ENCODE measurements at places on chromosomes 2 and 18.

GRCh38 chr2:231688719-231689118 is 19.6 kb upstream of the PTMA start:
- no peak for DNase-seq

- no peak for DNase-seq
Observed at GRCh38 chr18:78352910-78353309, 626.7 kb upstream of the SALL3 start.

DNA sequence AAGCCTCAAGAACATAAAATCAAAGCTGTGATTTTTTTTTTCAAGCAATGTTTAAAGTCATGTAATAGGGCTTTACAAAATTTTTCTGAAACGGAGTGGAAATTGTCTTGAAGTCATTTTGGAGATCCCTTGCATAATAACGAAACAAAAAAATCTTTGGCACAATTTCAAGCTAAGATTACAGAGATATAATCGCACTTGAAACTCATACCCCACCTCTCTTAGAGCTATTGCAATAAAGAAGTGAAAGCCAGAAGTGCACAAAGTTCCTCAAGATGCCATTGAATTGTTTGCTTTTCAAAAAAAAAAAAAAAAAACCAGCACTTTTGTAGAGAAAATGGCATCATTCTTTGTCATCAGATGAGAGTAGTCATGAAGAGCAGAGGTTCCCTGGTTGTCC is 152.3 kb downstream of the PAX3 start:
- no peak for DNase-seq

DNA sequence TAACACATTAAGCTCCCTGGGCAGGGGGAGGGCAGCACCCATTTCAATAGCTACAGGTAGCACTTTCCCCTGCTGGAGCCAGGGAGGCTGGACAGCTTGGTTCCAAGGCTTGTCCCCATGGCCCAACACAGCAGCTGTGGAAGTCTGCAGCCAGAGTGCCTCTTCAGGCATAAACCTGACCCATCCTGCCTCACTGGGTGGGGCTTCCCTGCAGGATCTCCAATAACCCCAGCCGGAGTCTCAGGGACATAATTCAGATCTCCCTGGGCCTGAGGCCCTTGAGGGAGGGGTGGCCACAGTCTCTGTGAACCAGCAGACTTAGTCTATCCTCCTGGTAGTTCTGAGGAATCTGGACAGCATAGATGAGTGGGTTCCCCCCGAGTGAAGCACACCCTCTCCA is 1001.9 kb upstream of the CHAC2 start:
- DNase-seq: no peak

GRCh38 chr2:43082111-43082894 is 144.1 kb downstream of the ZFP36L2 start:
- DNase-seq: no peak

DNA sequence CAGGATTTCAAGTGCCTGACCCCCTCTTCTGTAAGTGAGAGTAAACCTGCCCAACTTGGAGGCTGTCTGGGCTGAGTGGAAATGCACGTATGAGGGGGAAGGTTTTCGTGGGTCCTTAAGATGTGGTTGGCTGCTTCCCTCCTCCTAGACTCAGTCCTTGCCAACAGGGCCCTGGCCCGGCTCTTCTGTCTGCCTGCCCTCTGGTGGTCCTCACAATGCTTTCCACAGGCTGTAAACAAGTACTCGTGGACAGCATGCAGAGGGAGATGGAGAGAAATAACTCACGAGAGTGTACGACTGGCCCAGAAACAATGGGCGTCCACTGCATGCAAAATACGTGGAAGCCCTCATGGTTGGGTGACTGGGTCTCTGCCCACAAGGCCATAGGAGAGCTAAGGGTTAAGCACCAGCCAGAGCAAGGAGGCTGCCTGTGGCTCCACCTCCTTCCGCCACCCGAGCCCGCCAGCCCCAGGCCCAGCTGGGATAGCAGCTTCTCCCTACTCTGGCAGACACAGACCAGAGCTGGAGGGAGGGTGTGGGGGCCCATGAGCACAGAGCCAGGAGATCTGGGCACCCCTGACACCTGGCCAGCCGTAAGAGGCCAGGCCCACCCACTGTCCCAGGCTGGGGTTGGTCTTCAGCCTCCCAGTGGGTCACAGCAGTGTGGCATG is 17.0 kb upstream of the ARHGEF4 start:
- DNase-seq: no peak

DNA sequence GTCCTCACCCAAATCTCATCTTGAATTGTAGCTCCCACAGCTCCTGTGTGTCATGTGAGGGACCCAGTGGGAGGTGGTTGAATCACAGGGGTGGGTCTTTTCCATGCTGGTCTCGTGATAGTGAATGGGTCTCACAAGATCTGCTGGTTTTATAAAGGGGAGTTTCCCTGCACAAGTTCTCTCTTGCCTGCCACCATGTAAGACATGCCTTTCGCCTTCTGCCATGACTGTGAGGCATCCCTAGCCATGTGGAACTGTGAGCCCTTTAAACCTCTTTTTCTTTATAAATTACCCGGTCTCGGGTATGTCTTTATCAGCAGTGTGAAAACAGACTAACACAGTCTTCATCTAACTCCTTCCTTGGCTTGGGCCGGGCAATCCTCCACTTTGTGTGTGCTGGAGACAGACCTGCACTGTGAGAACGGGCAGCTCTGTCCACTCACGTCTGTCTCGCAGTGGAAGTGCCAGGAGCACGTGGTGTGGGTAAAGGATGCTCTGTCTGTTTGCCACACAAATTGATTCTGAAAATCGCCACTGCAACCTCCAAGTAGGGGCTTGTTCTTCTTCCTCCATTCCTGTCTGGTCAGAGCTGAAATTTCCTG is 47.6 kb upstream of the OTOS start:
- DNase-seq: no peak

DNA sequence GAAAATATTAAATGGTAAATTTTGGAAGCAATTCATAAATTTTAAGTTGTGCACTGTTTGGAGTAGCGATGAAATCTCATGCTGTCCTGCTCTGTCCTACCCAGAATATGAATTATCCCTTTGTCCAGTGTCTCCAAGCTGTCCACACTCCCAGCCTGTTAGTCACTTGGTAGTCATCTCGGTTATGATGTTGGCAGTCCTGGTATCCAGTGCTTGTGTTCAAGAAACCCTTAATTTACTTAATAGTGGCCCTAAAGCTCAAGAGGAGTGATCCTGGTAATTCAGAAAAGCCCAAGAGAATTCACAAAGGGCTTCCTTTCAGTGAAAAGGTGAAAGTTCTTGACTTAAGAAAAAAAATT is 71.8 kb upstream of the STAM2 start:
- DNase-seq: no peak

DNA sequence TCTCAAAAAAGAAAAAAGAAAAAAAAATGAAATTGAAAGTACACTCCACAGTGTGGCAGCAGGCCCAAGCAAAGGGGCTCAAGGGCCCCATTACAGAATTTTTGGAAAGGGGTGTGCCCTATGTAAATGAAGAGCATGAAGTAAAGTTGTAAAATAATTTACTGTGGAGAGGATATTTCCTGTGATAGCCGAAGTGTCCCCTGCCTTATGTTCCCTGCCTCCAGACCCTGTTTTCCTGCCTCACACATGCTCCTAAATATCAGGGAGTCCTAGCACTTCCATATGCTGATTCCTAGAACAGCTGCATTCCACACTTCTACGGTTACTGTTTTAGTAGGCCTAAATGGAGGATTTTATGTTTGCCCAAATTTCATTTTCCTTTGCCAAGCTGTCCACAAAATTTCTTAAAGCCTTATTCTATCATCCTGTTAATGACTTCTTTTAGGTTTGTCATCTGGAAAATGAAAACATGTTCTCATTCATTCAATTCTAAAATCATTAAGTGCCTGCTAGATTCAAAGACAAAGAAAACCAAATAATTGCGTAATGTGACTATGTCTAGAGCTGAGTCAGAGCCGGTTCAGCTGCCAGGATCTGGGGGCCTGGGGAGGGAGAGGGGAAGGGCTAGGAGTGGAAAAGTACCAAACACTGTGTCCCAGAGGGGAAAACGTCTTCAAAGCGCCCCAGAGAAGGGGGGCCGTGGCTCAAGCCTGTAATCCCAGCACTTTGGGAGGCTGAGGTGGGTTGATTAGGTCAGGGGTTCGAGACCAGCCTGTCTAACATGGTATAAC is 25.9 kb upstream of the IMPA2 start:
- no peak for DNase-seq

DNA sequence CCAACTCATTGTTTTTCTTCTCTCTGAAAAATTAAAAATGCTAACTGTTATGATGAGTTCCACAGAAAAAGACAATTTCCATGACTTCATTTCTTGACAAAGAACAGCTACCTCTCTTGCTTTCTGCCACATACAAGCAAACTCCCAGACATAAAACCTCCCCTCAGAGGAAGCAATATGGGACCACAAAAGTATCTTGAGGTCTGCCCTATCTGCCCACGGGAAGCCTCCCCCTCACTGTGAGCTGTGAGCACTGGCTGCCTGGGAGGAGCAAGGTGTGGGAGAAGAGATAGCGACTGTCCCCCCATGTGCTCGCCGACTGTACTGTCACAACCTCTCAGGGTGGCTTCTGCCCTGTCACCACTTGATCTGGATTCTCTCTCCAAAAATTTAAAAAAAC is 69.7 kb upstream of the NRP2 start:
- DNase-seq: no peak

- DNase-seq: no peak
Observed at GRCh38 chr2:209141142-209141541, 282.7 kb upstream of the MAP2 start.

GRCh38 chr2:179543361-179543901 is 278.8 kb upstream of the SESTD1 start:
- no peak for DNase-seq

- DNase-seq: peak; percentile 7
Observed at GRCh38 chr2:75311993-75312392, 112.7 kb upstream of the TACR1 start.

GRCh38 chr2:128520791-128521190 is 202.1 kb upstream of the HS6ST1 start:
- no peak for DNase-seq

GRCh38 chr2:38130876-38131275 is 54.9 kb upstream of the CYP1B1 start:
- no peak for DNase-seq

DNA sequence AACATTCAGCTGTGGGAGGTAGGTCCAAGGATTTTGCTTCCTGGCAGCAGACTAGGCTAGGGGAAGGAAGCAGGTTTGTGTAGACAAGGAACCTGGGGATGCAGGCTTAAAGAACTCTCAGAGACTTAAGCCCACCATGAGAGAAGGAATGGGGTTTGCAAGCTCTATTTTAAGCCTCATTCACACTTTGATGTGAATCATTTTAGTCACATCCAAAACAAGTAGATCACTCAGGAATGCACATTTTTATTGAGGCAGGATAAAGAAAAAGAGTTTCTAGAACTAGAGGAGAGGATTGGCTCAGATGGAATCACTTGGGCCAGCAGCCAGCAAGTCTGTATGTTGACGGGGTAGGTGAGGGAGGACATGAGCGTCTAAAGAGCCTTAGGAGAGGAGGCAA is 3.3 kb upstream of the NAPG start:
- no peak for DNase-seq

- DNase-seq: no peak
Observed at GRCh38 chr2:212723226-212723625, 184.6 kb upstream of the ERBB4 start.

DNA sequence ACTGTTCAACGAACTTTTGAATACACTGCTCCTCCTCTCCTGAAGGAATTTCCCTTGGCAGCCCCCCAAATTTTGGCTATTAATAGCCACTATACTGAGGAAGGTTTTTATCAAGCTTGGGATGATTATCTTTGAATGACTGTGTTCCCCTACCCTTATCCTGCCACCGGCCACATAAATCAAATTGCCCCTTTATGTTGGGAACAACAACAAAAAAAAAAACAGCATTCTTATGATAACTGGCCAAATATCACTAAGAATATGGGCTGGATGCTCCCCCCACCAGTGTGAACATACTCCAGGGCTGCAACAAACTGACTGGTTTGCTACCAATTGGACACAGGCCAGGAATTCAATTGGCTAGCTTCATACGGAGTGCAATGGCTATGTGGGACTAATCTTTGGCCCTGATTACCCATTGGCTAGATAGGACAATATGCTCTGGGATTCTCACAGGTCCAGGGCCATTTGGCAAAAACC is 20.6 kb downstream of the DUSP11 start:
- DNase-seq: no peak

- DNase-seq: no peak
Observed at GRCh38 chr2:177283906-177284305, 19.4 kb upstream of the NFE2L2 start.

GRCh38 chr2:105398336-105399206 is at the start of gene FHL2:
Gene FHL2, minus strand, starts transcription at chr2:105399051. Its CDS starts 12,535 bp downstream, at chr2:105386516.
- peak; percentile 21 for DNase-seq

DNA sequence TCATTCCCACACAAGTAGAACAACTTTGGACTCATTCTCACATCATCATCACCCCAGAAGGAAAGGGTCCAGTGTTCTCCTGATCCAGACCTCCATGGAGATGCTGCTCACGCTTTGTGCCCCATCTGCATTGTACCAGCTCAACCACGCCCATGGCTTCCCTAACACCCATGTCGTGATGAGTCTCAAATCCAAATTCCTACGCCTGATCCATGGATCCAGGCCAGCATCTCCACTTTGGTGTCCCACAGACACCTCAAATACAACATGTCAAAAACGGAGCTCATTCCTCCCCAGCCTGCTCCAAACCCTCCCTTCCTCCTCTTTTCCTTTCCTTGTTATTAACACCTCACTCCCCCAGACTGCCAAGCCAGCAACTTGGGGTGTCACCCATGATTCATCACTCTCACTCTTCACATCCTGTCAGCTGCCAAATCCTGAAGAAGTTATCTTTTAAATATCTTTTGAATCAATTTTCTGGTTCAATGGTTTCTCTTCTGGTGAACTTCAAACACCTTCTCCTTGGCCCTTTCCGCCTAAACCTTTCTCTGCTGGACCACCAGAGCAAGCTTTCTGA is 30.2 kb upstream of the FAM124B start:
- DNase-seq: no peak

- DNase-seq: no peak
Observed at GRCh38 chr2:55451699-55452098, 32.0 kb upstream of the CCDC88A start.

DNA sequence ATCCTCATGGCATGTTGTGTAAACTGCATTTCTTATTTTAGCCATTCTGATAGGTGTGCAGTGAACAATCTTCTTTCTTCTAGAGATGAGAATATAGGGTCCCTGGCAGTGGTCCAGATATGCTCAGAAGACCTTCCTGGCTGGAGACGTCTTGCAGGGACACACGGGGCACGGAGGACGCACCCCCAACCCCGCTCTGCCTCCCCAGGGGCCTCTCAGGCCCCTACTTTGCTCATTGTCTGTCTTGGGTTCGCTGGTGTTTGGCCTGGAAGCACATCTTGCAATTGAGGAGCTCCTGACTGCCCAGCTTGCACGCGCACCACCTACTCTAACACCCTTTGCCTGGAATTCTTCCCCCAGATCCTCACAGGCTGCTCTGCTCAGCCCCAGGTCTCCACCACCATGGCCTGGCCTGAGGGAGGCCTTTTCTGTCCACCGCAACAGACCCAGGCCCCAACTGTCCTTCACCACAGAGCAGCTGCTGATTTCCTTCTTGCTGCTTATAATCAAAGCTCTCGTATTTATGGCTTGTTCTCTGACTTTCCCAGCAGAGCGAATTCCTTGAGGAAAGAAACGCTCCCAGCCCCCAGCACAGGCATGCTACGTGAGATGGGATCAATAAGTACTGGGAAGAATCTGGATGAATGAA is 295.9 kb upstream of the HDAC4 start:
- no peak for DNase-seq

Data from SW 1271 (cell line).